ENCODE measurements at places on chromosomes 2 and 18.

DNA sequence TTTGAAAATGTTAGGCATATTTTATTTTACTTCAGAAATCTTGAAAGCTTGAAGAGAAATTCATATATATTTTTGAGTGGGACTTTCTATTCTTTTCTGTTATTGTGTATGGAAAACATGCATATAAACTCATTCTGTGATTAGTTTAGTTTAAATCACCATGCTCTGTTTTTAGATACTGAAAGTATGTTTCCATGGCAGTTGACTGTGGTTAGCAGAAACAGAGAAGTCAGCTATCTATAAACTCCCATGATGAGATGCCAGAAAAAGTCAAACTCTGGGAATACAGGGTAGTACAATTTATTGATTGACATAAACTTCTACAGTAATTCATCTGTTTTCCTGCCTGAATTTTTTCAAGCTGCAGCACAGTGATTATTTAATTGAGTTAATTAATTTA lies 905.3 kb upstream of the VRK2 start:
- no peak for DNase-seq

GRCh38 chr2:241551998-241552737 lies 6.4 kb upstream of the BOK start:
- no peak for DNase-seq

DNA sequence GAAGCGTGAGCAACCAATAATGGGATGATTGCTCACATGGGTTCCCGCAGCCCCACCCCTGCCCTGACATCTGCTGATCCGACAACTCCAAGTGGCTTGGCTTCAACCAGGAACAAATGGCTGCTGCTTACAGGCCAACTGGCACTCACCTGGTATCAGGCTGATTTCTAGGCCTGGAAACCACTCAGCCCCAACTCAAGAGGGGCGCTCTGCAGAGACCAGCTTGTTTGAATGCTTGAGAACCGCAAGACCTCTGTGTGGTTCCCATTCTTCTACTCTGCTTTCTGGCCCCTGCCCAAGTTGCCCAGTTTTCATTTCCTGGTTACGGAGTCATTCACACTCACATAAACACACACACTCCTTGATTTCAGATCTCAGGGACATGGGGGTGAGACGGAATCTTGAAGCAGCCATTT lies 52.0 kb downstream of the TNP1 start:
- DNase-seq = no peak

- no peak for DNase-seq
Measured at GRCh38 chr18:50080316-50080715, 114.6 kb downstream of the MYO5B start.

DNA sequence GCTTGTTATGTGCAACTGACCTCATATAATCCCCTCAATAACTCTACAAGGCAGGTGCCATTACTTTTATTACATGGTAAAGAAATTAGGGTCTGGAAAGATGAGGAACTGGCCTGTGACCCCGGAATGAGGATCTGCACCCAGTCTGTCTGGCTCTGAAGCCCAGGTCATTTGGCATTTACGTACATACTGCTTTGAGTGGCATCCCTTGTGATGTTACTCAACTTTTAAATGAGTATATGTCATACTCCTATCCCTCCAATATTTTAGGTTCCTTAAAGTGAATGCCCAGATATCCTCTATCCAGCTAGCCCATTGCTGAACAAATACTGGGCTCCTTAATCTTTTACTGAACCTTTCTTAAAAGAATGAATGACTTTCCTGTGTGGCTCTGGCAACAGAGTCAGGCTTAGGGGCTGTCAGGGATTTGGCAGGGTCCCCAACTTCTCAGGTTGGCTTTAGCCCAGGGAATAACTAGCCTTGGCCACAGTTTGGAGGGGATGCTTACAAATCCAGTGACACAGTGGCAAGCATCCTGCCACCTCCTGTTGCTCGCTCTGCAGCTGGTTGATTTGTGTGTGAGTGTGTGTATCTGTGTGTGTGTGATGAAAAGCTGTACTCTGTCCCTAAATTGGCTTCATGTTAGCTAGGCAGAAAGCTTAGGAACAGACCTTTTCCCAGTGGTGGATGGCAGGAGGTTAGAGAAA lies 3.4 kb upstream of the CXCR4 start:
- no peak for DNase-seq

DNA sequence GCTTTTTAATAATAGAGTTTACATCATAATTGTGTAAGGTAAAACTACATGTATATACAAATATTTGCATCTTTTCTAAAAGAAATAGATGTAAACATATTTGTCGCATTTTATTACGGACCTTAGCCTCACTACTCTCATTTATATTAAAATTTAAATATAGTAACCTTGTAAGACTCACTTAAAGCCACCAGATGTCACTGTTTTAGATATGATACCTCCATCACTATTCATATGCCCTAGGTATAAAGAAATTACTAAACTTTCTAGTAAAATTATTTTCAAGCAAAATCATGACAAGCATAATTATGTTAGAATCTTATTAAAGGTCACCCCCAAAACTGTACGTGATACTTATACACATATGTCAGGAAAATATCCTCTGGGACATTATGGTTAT lies 674.3 kb upstream of the REG3G start:
- DNase-seq = no peak
